ENCODE measurements at places on chromosomes 3 and 15.

DNA sequence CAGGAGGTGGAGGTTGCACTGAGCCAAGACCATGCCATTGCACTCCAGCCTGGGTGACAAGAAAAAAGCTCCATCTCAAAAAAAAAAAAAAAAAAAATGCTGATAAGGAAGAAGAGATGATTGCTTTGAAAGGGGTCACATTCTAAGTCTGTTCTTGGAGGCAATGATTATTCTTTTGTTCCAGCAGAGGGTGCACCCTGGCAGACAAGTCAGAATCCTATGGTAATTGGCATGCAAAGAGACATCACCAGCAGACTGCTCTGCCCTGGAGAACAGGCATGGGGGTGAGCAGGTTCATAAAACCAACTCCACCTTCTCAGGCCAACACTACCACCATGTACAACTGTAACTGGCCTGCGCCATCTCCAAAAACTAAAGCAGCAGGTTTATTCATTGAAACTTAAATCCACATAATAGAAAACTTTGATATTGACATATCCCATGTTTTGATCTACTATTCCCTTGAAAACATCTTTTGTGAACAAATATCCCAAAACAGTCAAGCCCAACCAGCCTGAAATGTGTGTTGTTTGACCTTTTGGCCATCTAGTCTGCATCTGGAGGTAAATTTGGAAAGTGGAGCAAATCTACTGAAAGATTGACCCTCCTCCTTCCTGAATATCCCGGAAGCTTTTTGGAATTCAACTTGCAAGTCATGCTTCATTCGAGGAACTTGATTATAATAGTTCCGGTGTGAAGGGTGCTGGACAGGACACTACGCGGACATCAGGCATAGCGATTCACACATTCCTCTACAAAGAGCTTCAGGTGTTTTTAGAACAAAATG is 100.3 kb downstream of the MECOM start:
- no peak for DNase-seq

DNA sequence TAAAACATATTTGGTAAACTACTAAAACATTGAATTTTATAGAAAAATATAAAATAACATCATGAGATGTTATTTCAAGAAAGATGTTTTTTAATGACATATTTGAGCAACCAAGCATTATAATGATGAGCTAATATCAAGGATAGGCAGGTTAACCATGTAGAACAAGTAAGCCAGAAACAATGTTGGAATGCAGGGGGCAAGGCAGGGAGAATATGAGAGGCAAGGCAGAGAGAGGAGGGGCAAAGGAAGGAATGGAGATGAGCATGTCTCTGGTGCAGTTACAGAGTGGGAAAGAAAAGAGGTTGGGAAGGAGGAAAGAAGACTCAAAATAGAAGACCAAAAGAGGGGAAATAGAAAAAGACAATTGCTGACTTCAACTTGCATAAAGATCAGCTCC is 390.4 kb downstream of the MCTP2 start:
- no peak for DNase-seq

DNA sequence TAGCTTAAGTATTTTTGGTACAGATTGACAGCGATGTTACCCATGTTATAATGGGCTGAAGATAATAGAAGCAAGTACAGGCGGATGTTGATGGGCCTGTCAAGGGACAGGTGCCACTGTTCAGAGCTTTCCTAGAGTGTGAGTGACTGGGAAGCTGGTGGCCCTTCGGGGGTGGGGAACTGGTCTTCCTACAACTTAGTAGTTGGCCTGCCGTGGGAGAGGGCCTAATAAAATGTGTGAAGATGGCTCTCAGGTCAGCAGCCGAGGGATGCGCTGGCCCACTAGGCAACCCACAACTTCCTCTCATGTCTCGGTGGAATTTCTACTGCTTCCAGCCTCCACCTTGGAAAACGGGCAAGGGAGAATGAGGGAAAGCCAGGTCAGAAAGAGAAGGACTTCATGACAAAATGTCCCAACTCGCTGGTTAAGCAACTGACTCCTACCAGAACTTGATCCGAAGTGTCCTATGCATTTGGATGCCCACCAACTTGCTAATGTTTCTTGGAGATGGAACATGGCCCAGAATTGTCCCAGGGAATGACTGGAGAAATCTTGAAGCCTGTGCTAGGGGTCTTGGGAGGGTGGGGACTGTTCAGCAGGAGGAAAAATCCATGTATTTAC is 1.4 kb downstream of the GYG1 start:
- no peak for DNase-seq

GRCh38 chr3:187293516-187294430 is 2.2 kb upstream of the MASP1 start:
- no peak for DNase-seq

DNA sequence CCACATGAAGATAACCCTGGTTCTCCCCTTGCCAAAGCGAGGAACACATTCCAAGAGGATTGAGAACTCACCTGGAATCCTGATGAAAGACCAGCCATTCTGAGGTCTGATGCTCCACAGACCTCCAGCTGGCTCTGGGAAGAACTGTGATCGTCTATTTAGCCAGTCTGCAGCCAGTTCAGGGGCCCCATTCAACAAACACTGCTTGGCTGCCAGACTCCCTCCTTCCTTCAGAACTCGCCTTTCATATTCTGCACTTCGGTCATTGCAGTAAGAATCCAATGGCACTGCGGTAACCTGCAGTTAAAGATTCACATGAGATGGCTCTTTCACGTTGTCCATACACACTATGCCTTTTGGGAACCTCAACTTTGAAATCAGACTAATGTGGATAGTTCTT is 67.6 kb downstream of the CHAC1 start:
- no peak for DNase-seq

- DNase-seq = no peak
Observed at GRCh38 chr3:42012383-42012934, 50.6 kb upstream of the ULK4 start.

DNA sequence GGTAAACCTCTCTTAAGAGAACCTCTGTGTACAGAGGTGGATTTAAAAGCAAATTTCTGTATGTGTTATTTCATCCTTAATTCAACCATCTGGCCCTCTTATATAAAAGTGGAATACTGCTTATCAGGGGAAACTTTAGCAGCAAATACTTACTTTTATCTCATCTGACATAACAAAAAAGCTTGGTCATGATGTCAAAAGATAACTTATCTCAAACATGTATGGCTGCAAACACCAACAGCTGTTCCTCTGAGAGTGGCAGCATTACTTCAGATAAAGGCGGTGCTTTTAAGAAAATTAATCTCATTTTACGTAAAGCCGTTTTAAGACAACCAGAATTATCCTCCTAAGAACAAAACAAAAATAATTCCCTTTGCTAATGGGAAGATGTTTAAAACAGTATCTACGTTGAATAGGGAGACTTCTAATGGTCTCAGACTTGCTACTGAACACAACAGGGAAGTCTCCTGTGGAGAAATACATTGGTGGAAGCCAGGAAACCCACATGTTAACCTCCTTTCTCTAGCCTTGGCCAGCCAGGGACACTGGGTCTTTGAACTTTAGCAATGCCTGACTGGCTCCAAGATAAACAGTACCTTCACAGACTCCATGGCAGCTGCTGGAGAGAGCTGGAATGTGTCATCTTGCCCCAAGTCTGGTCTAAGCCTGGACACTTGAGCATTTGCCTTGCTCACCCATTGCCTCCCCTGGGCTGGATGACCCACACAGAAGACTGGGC is 18.1 kb downstream of the ARRDC4 start:
- DNase-seq = no peak

GRCh38 chr3:9141928-9142289 is 107.5 kb downstream of the SRGAP3 start:
- DNase-seq = no peak

- DNase-seq = no peak
Observed at GRCh38 chr3:133264920-133265319, 134.9 kb upstream of the BFSP2 start.

- DNase-seq = no peak
Observed at GRCh38 chr3:135197246-135197645, 402.2 kb downstream of the EPHB1 start.

DNA sequence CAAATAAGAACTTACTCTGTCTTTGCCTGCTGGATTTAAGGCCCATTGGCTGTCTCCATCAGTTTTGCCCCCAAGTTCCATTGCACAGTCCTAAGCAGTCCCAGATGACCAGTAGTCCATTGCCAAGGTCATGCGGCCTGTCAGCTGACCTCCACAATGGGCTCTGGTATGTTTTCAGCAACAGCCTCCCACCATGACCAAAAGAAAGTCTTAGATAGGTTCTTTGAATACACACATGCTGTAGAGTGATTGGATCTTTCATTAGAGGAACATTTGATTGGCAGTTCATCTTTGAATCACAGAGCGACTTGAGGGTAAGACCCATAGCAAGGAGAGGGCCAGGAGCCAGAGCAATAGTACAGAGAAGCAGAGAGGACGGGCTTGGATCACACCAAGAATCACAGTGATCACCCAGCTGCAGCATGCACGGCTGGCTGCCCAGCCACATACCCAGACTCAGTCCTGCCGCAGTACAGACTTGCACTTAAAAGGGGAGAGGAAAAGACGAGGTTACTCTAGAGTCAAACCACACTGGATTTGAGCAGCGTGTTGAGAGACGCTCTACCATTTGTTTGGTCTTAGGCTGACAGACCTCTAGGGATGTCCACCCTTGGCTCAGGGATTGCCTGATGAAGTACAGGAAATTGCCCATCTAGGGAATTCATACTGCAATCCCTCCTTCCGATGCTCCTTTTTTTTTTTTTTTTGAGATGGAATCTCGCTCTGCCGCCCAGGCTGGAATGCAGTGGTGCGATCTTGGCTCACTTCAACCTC is 50.4 kb downstream of the APH1B start:
- no peak for DNase-seq

DNA sequence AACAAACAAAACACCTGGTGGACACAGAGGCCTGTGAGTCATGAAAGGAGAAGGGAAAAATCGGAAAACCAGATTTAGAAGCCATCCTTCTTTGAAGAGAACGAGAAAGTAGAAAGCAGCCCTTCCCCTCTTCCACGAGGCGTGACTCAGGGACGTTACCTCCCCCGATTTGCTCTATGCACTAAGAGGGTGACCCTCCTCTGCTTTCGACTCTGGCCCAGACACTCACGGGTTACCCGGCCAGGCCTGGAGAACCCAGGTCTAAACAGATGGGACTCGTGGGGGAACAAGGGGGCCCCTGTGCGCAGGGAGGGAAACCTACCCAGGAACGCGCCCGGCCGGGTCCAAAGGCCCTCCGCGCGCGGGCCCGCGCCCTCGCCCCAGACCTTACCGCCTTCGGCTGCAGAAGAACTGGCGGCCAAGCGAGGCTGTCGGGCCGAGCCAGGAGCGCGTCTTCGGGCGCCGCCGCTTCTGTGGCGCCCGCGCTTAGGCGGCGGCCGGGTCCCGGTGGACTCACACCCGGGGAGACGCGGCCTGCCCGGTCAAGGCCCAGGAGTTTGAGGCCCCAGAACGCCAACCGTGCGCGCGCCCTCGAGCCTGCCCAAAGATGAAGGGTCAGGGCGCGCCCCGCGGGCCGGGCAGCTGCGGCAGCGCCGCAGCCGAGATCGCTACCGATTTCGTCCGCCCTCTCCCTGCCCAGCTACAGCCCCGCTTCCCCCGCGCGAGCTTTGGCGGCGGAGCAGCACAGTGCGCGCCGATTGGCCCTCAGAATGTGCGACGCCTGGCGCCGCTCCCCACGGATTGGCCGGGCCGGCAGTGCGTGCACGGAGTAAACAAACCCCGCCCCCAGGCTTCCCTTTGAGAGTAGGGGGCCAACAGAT is at the start of gene TFDP2:
Gene TFDP2 (minus strand): TSS at position 753 of the 881 bp plus-strand sequence. CDS start 47,795 bp downstream, outside the sequence.
- peak; percentile 65 for DNase-seq

DNA sequence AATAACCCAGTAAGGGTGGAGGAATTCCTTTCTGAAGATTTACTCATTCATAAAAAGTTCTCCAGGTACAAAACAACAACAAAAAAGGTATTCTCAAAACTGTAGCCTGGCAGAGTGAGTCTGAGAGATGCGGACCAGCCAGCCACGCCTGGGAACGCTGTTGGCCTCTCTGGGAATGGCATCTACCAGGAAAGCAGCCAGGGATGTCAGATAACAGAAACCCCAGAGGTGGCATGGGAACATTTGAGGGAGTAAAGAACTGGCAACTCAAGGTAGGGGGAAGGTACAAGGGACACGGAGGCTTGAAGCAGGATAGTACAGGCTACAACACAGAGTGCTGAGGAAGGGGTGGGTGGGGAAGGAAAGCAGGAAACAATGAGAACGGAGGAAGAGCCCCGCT is 7.1 kb upstream of the AP3S2 start:
- DNase-seq = no peak

DNA sequence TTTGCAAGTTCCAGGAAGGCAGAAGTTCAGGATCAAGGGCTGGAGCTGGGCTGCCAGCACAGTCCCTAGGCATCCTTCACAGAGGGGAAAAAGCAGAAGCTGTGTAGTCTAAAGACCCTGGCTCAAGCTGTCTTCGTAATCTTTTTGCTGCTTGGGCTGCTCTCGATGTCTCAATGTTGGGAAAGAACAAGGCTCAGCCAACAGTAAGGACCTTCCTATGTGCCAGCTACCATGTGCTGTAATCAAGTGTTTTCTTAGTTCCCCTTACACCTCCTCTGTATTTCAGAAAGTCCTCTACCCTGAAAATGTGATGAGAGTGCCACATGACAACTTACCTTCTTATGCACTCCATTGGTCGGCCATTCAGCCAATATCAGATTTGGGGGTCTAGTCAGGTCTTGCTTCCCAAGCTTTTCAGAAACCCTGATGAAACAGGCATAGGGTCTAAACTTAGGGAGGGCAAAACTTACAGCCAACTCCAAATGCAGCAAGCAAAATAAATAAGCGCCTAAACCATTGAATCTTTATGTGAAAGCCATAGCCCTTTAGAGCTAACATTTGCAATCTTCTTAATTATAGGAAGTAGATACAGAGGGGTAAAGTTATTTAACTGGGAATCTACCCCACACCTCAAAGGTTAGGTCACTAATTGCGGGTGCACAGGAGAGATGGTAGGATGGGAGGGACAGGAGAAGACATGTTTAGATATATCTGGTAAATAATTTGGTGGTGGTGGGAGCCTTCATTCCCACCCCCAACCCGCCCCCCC is 1.2 kb upstream of the EDEM1 start:
- DNase-seq = no peak

GRCh38 chr3:58009026-58009748 is 965 bp downstream of the FLNB start:
- no peak for DNase-seq

- no peak for DNase-seq
Observed at GRCh38 chr3:132726341-132726823, 4.2 kb upstream of the NPHP3 start.

- no peak for DNase-seq
Observed at GRCh38 chr3:63947594-63947993, 35.4 kb upstream of the SCAANT1 start.

DNA sequence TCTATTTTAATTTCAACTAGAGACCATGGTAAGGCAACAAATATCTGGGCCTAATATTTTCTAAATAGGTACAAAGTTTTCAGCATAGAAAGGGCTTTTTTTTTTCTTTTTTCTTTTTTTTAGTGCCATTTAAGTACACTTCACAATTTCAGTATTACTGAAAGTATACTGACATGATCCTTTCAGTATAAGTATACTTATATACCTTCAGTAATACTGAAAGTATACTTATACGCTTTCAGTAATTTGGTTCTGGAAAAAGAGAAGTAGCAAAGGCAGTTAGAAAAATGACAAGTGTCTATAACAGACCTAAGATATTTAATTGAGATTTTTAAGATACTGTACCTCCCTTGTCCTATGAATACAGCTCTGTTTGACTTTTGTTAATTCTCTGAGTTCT is 339.2 kb downstream of the EPHA3 start:
- DNase-seq = no peak

- DNase-seq = no peak
Observed at GRCh38 chr3:70753572-70753971, 441.1 kb upstream of the MDFIC2 start.

Measured in fibroblast of skin of left biceps (primary cell).